Astrocyte (in vitro differentiated cells and primary cell): ENCODE measurements at places on chromosomes 1 and 21. TPM values are rescaled to one million over a fixed set of nuclear protein-coding genes. Genes with fewer than 3 reads are reported as not detected.
A peak's percentile ranks its signal among the peaks of the same experiment; 100 is the strongest.

GRCh38 chr1:231338270-231339128, at the start of gene SPRTN:
Gene SPRTN (plus strand): TSS chr1:231338293. CDS start chr1:231338384, 91 bp downstream.
- DNase-seq, result no peak

DNA sequence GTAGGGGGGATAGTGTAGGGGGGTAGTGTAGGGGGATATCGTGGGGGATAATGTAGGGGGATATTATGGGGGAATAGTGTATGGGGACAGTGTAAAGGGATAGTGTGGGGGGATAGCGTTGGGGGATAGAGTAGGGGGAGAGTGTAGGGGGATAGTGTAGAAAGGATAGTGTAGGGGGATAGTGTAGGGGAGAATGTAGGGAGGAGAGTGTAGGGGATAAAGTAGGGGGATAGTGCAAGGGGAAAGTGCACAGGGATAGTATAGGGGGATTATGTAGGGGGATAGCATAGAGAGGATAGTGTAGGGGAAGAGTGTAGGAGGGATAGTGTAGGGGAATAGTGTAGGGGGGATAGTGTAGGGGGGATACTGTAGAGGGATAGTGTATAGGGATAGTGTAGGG, 12.3 kb upstream of the ARF1 start:
- DNase-seq, result no peak

- peak; percentile 10 for DNase-seq
Measured at GRCh38 chr1:165397944-165398343, 41.4 kb upstream of the LMX1A start.

GRCh38 chr1:18007391-18008041, 100.1 kb upstream of the IGSF21 start:
- DNase-seq, result no peak

DNA sequence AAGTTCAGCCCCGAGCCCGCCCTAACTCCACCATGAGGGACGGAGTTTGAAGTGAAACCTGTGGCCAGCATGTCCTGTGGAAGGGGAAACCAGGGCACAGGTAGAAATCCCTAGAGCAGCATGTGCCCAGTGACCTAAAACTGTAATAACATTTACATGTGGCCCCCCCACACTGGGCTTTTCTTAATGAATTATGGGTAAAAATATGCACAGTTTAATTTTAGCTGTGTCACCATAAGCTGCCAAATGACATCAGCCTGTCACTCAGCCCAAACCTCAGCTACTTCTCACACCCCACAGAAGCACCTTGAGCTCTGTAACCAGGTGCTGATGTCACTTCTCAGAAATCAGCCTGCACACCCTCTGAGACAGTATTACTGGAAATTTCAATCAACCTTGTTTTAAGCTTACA, 50.0 kb upstream of the SLC19A1 start:
- no peak for DNase-seq

Gene CEP350
- total RNA-seq, result 28.8 and 29.2 TPM in 2 replicates

GRCh38 chr1:29372108-29372507, 135.8 kb downstream of the PTPRU start:
- no peak for DNase-seq

Gene ANGPTL1
- 4.1 and 5.7 TPM in 2 replicates for total RNA-seq

Gene TSACC
- total RNA-seq, result 1.0 and 1.2 TPM in 2 replicates

- no peak for DNase-seq
Measured at GRCh38 chr1:205563927-205564441, 59.5 kb downstream of the CDK18 start.

DNA sequence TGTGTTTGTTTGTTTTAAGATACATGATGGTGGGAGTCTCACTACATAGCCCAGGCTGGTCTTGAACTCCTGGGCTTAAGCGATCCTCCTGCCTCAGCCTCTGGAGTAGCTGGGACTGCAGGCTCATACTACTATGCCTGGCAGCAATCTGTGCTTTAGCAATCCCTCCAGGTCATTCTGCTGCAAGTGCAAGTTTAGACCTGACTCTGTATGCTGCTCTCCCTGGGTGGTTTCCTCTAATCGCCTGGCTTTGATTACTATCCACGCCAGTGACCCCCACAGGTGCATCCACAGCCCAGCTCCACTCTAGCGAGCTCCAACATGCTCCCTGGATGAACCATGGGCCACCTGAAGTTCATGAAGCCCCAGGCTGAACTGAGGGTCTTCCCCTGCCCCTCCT, 15.5 kb upstream of the PABPC4 start:
- DNase-seq, result no peak

Gene DIO1
- total RNA-seq, result not detected in 2 replicates

Gene IPO13
- 31.0 and 36.1 TPM in 2 replicates for total RNA-seq

Gene RSBN1
- 10.6 and 10.8 TPM in 2 replicates for total RNA-seq

- DNase-seq, result peak; percentile 97
Measured at GRCh38 chr1:108590957-108591356, 31.1 kb downstream of the EEIG2 start.

Gene HSPB7
- total RNA-seq, result 0.45 and 0.55 TPM in 2 replicates

- no peak for DNase-seq
Measured at GRCh38 chr1:206582971-206583706, 29.1 kb downstream of the EIF2D start.

GRCh38 chr1:985126-985525, 3.2 kb upstream of the PERM1 start:
- DNase-seq, result no peak

- peak; percentile 98 for DNase-seq
Measured at GRCh38 chr1:210598135-210598652, 269.5 kb downstream of the HHAT start.

- no peak for DNase-seq
Measured at GRCh38 chr1:240126821-240127220, 35.1 kb downstream of the FMN2 start.

- no peak for DNase-seq
Measured at GRCh38 chr21:40850071-40850470, 3.1 kb upstream of the DSCAM start.

Gene PKLR
- total RNA-seq, result not detected in 2 replicates

Gene GPR61
- total RNA-seq, result not detected in 2 replicates

DNA sequence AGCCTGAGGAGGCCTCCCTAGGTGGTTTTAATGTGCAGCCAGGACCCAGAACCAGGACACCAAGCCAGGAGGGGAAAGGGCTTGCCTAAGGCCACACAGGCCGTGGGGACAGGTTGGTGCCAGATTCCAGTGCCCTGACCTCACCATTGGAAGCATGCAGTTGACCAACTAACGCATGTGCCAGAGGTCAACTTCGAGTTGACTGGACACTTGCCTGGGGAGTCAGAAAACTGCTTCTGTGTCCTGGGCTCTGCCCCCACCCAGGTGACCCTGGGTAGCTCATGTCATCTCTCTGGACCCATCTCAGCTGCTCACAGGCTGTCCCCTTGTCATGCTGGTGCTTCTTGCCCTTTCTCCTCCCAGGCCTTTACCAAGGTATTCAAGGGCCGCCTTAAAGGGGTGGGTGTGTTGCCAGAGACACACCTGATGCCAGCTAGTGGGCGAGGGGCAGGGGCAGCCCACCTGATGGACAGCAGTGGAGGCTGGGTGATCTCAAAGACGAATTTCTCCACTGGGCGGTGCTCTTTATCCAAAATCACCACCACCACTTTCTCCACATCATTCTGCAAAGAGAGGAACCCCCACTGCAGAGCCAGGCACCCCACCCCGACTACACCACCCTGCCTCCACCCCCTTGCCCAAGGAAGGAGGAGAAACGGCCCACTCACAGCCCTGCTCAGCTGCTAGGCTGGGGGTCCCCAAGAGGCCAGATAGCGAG, 4.4 kb downstream of the MAD2L2 start:
- DNase-seq, result no peak

DNA sequence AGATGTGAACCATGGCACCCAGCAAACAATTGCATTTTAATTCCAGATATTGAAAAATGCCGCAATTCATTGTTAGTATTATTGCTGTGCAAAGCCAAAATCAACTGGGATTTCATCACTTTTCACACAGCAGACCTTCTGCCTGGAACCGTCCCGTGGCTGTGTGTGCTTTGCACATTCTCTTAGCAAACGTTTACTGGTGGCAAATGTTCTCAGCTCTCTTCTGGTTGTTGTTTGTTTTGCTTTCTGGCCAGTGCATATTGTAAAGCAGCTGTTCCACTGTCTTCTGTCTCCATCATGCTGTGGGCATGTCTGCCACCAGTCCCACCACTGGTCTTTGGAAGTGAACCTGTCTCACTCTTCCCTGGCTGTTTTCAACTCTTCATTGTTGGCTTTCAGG, 19.8 kb upstream of the TTLL10 start:
- DNase-seq, result no peak

- DNase-seq, result no peak
Measured at GRCh38 chr1:2224170-2224584, 3.9 kb upstream of the SKI start.

DNA sequence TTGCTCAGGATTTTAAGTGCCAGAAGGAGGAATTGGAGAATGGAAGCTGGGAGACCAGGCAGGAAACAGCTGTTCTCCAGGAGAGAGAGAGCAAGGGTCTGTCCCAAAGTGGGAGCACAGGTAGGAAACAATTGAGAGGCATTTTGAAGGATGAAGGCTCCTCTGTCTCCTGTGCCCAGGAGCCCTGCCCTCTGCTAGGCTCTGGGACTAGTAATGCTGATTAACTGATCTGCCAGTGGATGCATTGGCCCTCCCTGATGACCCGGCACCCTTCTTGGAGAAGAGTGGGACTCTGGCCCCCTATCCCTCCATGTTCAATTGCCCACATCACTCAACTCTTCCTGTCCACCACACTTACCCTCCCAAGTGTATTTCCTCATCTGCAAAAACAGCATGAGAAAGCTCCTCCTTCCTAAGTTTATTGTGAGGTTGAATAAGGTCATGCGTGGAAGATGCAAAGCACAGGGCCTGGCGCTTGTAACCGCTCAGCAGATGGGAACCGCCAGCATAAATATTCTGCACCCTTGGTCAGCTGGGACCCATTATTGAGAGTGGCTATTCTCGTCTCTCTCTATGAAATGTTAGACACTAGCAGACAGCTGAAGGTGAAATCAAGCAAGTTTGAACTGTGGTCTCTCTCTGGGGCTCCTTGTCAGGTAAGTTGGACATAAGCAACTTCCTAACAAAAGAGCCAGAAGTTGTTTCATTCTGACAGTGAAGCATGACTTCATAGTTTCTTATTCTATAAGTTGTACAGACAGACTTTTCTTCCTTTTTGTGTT, 63.0 kb upstream of the ANGPTL1 start:
- no peak for DNase-seq

Gene GSTM4
- 4.4 and 4.6 TPM in 2 replicates for total RNA-seq

Gene IGSF5
- total RNA-seq, result 0.26 and 0.64 TPM in 2 replicates
